ENCODE measurements at places on chromosomes 6 and 20.

GRCh38 chr6:103280417-103280816 lies 1579.3 kb downstream of the HACE1 start:
- no peak for DNase-seq

DNA sequence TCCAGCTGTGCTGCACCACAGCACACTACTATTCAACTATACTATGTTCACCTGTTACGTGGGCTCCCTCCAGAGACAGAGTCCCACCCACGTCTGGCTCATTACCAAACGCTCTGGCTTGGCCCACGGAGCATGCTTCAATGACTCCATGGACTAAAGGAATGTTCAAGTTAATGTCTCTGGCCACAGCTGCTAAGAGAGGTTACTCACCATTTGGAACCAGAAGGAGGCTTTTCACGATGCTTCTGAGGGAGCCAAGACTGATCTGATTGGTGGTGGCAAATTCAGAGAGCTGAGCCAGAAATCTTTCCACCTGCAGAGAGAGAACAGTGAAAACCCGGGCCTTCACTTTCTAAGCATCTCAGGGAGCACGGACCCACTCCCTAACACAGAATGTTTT lies 15.6 kb downstream of the COMMD7 start:
- DNase-seq = peak; percentile 65

DNA sequence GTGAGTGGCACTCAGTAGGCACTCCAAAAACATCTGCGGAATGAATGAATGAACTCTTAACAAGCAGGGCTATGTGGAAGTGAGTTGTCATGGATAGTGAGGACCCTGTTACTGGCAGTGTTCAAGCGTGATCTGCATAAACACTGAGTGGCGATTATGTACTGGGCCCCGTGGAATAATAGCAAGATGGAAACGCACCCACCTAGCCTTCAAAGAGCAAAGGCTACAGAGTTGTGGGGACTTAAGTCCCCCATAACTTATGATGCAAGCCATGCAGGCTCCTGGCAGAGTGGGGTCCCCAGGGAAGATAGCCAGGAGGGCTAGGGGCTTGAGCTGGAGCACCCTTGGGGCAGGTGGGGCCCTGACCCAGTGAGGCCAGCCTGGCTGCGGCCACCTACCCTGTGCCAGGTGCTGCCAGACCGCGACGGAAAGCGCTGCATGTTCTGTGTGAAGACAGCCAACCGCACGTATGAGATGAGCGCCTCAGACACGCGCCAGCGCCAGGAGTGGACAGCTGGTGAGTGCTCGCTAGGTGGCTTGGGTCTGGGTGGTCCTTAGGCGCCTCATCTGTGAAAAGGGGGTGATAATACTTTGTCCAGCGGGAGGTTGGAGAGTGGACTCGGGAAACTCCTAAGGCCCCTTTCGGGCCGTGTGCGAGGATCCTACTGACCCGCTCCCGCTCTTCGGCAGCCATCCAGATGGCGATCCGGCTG lies 20.0 kb downstream of the DEF6 start:
- DNase-seq = no peak

GRCh38 chr20:45552456-45552855 lies 5.3 kb upstream of the EPPIN start:
- no peak for DNase-seq

DNA sequence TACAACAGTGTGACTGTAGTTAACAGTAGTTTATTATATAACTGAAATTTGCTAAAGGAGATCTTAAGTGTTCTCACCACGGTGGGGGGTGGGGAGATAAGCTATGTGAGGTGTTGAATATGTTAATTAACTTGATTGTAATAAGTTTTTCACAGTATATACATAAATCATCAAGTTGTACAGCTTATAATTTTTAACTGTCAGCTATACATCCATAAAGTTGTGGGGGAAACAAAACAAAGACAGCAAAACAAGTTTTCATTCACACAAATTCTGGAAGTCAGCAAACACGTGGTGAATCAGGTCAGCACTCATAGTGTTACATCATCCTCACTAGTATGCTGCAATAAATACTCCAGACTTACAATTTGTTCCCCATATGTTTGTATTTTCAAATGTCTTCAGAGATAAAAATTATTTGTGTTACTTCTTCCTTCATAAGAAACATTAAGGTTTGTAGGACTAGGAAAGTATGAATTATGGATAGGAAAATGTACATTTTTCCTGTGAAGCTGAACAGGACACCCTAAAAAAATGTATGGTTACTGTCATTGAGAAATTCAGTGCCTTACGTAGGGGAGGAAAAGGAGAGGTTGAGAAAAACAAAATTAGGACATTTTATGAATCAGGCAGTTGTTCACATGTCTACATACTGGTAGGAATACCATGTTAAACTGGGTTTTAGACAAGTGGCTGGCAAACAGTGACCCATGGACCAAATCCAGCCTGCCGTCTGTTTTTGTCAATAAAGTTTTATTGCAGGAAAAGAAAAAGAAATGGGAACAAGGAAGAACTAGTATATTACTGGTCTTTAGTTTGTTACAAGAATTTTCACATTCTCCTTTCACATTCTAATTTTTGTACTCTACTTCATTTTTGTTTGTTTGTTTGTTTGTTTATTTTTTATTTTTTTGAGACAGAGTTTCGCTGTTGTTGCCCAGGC lies 6.0 kb downstream of the SUMO4 start:
- peak; percentile 66 for DNase-seq

- no peak for DNase-seq
Measured at GRCh38 chr6:144055121-144055931, 40.0 kb downstream of the SF3B5 start.

GRCh38 chr6:142696123-142697000 lies 248.6 kb downstream of the HIVEP2 start:
- DNase-seq = no peak

GRCh38 chr6:41678511-41679084 lies 40.3 kb downstream of the MDFI start:
- DNase-seq = no peak

DNA sequence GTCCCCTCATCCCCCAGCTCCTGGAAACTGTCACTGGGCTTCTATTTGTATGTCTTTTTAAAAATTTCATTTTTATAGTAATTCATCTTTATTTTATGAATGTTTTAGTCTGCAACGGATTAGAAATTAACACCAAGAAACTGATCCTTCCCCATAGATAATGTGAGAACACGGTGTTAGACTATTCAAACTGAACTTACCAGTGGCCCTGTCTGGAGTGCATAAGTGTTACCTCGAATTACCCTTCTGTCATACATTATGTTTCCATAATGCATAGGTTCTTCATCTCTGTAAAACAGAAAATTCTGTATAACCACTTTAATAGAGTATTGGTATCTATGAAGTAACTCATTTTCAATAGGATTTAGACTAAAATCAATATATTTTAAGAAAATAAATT lies 6.4 kb downstream of the RSPH3 start:
- DNase-seq = no peak

DNA sequence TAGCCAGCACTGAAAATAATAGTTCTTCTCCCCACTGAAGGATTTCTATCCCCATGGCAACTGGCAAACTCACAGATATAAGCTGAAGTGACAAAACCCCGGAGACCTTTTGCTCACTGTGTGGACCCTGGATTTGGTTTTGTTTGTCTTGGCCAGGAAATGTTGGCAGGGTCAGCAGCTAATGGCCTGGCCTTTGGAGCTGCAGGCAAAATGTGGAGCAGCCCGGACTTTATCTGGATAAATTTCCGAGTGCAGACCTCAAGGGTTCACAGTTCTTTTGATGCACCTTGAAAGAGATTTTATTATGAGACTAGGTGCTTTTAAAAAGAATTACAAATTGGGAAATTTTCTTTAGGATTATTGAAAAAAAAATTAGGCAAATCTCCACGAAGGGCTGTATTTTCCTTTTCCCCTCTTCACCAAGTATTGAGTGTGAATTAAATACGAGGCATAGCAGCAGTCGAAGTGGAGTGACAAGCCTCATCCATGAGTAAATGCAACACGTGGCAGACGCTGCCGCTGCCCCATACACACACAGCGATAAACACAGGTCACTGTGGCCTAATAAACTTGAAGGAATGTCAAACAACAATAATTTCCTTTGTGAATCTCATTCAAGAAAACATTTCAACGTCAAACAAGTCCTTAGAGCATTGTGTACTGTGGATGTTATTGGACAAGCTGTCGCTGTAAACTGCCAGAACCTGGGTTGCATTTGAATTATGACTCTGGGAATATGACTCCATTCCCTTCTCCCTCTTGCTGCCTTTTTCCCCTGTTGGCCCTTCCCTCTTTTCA lies 35.1 kb upstream of the CCN6 start:
- DNase-seq = peak; percentile 71

- DNase-seq = no peak
Measured at GRCh38 chr6:49744259-49744658, at the start of gene CRISP3. Gene CRISP3, minus strand, starts transcription at chr6:49744388. Its CDS starts 21 bp downstream, at chr6:49744367.

GRCh38 chr6:33007831-33008400 lies 1.5 kb downstream of the HLA-DOA start:
- DNase-seq = no peak

DNA sequence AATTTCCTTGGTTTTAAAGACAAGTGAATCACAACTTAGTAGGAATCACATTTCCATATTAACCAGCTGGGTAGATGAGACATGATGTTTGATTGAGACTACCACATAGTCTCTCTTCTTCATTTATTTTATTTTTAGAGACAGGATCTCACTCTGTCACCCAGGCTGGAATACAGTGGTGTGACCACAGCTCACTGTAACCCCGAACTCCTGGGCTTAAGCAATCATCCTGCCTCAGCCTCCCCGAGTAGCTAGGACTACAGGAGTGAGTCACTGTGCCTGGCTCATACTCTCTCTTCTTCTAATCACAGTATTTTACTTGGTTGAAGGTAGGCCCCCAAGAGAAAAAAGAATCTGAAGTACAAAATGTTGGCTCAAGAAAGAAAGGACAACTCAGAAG lies 80.2 kb upstream of the ASF1A start:
- DNase-seq = peak; percentile 34

DNA sequence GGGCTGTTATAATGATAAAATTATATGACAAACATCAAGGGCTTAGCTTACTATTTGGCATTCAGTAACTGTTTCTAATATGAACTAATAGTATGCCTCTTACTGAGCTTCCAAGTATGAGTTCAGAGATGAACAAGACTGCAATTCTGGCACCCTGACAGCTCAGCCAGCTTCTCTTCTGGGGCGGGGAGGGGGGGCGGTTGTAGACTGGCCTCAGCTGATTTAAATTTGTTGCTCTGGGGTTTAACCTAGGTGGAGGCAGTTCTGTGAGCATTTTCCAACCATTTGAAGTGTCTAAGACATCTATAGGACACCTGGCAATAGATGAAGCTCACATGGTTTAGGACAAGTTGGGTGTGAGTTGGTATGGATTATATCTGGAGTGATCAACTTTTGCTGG lies 401.9 kb downstream of the QKI start:
- DNase-seq = no peak

- DNase-seq = no peak
Measured at GRCh38 chr20:41540918-41541317, 77.3 kb downstream of the CHD6 start.

GRCh38 chr20:4726710-4727397 lies 5.1 kb downstream of the PRND start:
- peak; percentile 49 for DNase-seq

DNA sequence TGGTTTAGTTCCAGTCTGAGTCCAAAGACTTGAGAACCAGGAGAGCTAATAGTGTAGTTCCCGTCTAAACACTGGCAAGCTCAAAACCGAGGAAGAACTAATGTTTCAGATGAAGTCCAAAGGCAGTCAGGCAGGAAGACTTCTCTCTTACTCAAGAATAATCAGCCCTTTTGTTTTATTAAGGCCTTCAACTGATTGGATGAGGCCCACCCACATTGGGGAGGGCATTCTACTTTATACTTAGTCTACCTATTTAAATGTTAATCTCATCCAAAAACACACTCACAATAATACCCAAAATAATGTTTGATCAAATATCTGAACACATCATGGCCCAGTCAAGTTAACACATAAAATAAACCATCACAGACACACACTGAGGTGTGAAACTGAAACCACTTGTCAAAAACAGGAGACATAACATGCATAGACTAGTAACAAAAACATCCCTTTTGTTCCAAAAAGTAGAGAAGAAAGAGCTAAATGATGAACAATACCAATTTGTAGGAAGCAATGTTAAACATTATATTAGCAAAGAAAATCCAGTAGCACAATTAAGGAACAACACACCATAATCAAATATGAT lies 50.2 kb upstream of the SENP6 start:
- DNase-seq = no peak

DNA sequence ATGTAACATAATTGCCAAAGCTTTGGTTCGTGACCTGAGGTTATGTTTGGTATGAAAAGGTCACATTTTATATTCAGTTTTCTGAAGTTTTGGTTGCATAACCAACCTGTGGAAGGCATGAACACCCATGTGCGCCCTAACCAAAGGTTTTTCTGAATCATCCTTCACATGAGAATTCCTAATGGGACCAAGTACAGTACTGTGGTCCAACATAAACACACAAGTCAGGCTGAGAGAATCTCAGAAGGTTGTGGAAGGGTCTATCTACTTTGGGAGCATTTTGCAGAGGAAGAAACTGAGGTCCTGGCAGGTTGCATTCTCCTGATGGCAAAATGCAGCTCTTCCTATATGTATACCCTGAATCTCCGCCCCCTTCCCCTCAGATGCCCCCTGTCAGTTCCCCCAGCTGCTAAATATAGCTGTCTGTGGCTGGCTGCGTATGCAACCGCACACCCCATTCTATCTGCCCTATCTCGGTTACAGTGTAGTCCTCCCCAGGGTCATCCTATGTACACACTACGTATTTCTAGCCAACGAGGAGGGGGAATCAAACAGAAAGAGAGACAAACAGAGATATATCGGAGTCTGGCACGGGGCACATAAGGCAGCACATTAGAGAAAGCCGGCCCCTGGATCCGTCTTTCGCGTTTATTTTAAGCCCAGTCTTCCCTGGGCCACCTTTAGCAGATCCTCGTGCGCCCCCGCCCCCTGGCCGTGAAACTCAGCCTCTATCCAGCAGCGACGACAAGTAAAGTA lies 547 bp upstream of the ESR1 start:
- DNase-seq = no peak

GRCh38 chr20:50980071-50980681 lies 21.6 kb downstream of the MOCS3 start:
- peak; percentile 98 for DNase-seq

DNA sequence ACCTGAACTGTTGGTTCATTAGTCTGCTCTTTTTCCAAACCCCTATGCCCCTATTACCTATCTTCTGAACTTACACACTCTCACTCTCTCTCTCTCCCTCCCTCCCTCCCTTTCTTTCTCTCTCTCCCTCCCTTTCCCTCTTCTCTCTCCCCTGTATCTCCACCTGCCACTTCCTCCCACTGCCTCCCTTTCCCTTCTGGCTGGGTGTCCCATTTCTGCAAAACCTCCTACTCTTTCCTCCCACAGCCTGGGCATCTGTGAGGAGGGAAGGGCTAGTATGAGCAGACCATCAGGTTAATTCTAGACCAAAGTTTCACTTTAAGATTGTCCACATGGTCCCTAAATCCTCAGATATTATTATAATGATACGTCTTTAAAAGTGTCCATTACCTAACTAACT lies 95.1 kb downstream of the TMEM200A start:
- no peak for DNase-seq

All from fibroblast of pulmonary artery (primary cell).